Stimulated activated CD4-positive, alpha-beta T cell treated with anti-CD3 and anti-CD28 coated beads, Interleukin-1b, Interleukin-23, amount 100 ng/mL, for 1 hour (primary cell): ENCODE measurements at places on chromosomes 2 and 18.

- no peak for DNase-seq
Measured at GRCh38 chr2:68383778-68384177, 18.7 kb downstream of the PLEK start.

DNA sequence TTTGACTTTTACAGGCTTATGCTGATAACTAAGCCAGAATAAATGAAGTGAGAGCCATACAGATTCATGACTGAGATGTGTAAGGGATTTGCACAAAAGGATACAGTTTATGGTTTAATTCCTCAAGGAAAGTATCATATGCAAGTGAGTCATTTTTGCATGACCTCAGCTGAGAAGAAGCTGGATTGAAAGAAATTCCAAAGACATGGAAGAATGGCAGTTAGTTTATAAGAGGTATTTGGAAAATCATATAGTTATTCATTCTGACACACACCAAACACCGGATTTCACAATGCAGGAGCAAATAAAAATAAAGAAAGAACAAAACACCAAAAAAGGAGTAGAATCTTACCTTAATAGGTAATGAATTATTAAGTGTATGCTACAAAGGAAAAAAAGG is 83.2 kb upstream of the RND3 start:
- DNase-seq: no peak

GRCh38 chr2:68734688-68735525 is at the start of gene ARHGAP25:
TSS of gene ARHGAP25 (plus strand) at chr2:68734811. CDS start at chr2:68735200, 389 bp downstream.
- DNase-seq: no peak

- no peak for DNase-seq
Measured at GRCh38 chr2:27922842-27923241, 32.3 kb downstream of the BABAM2 start.

- no peak for DNase-seq
Measured at GRCh38 chr2:179811042-179811441, 50.4 kb downstream of the ZNF385B start.

GRCh38 chr18:32091325-32091723 is 350 bp upstream of the RNF138 start:
- DNase-seq: no peak

GRCh38 chr2:231565887-231566594 is 26.6 kb upstream of the TEX44 start:
- no peak for DNase-seq
